ENCODE measurements at places on chromosomes 11 and 22.

DNA sequence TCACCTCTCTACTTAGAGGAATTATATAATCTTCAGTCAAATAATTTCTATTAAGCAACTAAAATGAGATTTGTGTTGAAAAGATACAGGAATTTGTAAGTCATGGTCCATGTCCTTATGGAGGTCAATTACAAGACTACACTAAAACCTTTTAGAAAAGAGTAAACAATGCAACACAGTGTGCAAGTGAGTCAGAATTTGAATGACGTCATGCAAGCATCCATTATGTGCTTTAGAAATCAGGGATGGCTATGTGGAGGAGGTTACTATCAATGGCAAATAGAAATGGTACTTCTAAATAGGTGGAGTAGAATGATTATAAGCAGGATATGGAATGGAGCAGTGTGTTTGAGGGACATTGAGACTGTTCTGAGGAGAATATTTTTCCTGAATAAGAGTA lies 16.6 kb downstream of the OR10D3 start:
- no peak for DNase-seq

- no peak for DNase-seq
Measured at GRCh38 chr11:68441466-68442230, 18.9 kb upstream of the PPP6R3 start.

DNA sequence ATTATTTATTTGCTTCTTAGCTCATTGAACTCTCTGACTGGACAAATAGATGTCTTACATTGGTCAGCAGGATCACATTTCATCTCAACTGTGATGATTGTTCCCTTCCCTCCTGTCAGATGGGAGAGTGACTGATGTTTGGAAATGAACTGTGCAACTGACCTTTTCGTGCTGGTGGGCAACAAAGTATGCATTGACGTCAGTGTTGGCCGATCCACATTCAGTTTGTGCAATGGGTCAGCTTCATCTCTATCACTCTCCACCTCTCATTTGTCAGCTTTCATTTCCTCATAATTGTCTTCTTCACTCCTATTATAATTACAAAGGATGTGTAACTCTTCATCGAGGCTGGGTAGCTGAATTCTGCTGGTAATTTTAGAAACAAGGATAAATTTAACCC lies 71.3 kb downstream of the PPP2R1B start:
- no peak for DNase-seq

DNA sequence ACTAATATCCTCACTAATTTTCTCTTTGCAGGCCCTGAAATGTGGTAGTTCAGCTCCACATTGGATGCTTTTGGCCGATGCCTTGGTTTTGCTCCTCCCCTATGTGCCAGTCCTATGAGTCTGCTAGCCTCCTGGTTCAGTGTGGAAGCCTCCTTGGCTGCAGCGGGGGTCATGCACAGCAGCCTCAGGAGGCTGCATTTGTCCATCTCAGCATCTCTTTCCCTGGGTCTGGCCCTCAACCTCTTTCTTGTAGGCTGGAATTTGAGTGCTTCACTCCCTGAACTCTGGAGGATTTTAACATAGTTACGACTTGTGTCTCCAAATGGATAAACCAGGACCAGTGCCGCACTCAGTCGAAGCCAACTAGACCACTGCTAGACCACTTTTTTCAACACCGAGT lies 34.9 kb downstream of the SCUBE2 start:
- no peak for DNase-seq

GRCh38 chr11:108414958-108415357 lies 52.4 kb downstream of the C11orf65 start:
- no peak for DNase-seq

- no peak for DNase-seq
Measured at GRCh38 chr11:128361451-128362020, 225.8 kb downstream of the ETS1 start.

DNA sequence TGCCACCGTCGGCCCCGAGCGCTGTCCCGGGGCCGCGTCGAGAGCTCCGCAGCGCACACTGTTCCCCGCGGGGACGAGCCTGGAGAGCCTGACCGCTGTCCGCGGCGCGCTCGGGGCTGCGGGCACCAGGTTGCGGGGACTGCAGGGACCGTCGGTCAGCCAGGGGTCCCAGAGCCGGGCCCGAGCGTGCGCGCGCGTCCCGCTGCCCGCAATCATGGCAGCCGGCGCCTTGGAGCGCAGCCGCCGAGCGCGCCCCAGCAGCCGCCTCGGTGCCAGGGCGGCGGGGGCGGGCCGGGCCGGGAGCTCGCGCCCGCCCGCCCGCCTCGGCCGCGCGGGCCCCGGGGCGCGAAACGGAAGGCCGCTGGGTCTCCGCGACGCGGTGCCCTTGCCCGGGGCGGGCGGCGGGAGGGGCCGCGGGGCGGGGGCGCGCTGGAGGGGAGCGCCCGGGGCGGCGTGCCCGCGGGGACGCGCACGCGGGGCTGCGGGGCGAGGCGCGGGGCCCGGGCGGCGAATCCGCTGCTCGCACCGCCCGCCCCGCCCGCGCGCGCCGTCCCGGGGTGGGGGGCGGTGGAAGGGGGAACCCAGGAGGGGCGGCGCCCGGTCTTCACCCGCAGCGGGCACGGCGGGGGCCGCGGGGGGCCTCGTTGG lies 79.4 kb upstream of the PPARA start:
- DNase-seq, result peak; percentile 62
